ENCODE measurements at places on chromosomes 7 and 10. TPM values are rescaled to one million over a fixed set of nuclear protein-coding genes. Genes with fewer than 3 reads are reported as not detected.

GRCh38 chr7:50418526-50419290, 31.4 kb downstream of the FIGNL1 start:
- DNase-seq: no peak

DNA sequence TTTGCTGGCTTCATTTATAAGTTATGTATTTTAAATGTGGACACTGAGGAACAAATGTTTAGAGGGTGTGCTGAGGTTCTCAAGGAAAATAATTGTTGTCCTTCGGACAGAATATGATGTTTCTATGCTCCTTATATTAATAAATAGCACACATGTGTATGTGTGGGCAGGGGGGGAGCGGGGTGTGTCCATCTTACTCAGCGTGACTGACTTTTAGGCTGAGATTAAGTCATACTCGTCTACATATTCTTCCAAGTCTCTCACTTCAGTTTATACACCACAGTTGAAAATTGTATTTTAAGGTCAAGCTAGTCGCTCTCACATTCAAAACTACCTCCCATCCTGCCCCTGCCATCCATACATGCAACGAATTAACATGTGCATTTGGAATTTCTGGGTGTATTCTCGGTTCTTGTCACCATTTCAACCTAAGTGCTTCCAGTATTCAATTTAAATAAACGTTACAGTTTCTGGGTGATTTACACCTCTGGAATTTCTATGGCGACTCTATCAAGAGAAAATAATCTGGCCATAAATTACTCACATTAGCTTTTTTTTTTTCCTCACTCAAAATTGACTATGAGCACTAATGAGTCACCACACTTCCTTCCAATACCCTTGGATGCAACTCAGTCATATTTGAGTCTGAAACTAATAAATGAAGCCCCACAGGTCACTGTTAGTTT, 3.3 kb downstream of the PCDH15 start:
- no peak for DNase-seq

- DNase-seq: no peak
Measured at GRCh38 chr10:31288001-31288400, 31.0 kb upstream of the ZEB1 start.

GRCh38 chr7:47438411-47439029, 143.4 kb downstream of the TNS3 start:
- DNase-seq: no peak

GRCh38 chr7:19701471-19701870, 7.4 kb downstream of the POLR1F start:
- DNase-seq: no peak

- DNase-seq: no peak
Measured at GRCh38 chr7:139674341-139674740, 103.5 kb downstream of the HIPK2 start.

DNA sequence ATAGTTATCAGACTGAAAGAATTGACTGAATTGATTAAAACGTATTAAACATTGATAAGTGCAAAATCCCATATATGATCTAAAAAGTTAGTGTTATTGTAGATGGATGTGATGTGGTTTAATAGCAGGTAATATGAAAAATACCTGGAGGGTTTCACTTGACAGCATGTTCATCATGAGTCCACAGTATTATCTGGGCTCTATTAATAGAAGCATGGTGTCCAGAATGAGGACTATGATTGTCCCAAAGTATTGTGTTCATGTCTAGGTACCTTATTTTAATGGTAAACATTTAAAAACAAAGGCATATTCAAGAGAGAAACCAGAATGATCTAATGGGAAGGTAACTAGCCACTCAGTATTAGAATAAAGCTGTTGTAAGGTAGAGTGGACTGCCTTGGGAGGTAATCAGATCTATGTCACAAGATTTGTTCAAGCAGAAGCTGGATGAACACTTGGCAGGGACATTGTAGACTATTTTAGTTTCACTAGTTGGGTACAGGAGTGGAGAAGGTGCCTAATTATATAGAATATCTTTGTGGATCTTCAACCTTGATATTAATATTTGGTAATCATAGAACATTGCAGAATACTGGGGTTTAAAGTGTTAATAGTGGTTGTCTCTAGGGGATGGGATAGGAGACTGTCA, 43.5 kb downstream of the MCU start:
- no peak for DNase-seq

GRCh38 chr7:38801786-38802185, 107.2 kb downstream of the VPS41 start:
- no peak for DNase-seq

DNA sequence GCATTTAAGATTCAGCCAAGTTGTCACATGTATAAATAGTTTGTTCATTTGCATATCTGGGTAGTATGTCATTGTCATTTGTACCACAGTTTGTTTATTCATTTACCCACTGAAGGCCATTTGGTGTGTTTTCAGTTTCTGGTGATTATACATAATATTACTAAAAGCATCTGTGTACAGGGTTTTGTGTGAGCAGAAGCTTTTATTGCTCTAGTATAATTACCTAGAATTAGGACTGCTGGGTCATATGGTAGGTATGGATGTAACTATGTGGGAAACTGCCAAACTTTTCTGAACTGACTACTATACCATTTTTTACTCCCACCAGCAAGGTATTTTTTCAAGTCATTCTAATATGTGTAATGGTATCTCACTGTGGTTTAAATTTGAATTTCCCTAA, 584.0 kb upstream of the GHITM start:
- DNase-seq: no peak

- no peak for DNase-seq
Measured at GRCh38 chr7:8056439-8056838, 87.8 kb downstream of the GLCCI1 start.

- no peak for DNase-seq
Measured at GRCh38 chr10:11058965-11059364, 41.3 kb downstream of the CELF2 start.

- DNase-seq: no peak
Measured at GRCh38 chr7:110775046-110775445, 315.9 kb upstream of the LRRN3 start.

DNA sequence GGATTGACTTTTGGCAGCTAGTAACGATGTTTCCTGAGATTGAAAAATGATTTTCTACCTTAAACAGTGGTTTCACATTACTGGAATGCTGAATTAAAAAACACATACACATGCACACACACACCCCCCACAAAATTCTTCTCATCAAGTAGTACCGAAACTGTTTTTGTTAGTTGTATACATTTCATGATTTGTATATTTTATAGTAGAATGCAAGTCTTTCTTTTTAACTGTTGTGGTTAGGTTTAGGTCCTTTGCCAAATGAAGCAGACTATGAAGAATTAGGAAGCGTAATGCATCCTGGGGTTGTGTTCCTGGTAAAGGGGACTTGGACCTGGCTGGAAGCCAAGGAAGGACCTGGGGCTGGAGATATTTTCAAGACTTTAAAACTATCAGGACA, 505.8 kb downstream of the SUGCT start:
- no peak for DNase-seq

DNA sequence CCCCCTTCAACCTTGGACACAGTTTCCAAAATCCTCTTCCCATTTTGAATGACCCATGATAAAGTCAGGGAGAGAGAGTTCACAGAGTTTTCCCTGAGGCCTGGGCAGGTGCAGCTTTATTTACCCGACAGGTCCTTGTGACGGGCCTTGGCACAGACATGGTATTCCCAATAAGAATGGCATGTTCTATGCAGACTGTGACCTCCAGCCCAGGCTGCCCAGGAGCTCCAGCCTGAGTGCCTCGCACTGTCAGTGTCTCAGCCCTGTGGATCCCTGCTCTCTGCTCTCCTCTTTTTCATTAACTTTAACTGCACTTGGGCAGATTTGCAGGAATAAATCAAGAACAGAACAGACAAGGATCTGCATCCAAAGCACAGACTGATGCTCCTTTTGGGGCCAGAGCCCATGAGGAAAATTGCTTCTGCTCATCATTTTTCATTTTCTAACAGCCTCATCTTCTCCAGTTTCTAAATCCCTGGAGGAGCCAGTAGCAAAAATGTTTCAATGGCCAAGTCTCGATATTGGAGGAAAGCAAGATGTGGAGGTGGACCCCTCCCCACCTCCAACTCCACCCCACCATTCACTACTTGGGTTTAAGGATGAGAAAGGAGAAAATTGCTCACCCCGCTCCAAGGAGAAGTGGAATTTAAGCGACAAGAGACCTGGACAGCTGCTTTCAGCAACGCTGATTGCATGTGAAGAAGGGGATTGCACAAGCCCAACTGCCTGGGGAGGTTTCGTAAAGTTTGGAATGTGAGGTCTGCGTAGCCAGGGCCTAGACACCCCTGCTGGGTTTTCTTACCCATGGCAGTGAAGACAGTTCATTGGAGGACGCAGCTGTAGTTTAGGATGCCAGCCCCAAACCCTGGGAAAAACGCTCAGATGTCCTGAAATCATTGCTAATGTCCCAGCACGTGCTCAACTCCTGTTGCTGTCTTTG, 225.9 kb downstream of the WDR11 start:
- DNase-seq: no peak

- DNase-seq: peak; percentile 93
Measured at GRCh38 chr7:140625908-140626868, 14.4 kb downstream of the DENND2A start.

UNCX gene
- not detected for total RNA-seq

CCL24 gene
- total RNA-seq: not detected

Data from Right ventricle myocardium inferior (tissue), 1 donor.